ENCODE measurements at places on chromosomes 16 and 17.

DNA sequence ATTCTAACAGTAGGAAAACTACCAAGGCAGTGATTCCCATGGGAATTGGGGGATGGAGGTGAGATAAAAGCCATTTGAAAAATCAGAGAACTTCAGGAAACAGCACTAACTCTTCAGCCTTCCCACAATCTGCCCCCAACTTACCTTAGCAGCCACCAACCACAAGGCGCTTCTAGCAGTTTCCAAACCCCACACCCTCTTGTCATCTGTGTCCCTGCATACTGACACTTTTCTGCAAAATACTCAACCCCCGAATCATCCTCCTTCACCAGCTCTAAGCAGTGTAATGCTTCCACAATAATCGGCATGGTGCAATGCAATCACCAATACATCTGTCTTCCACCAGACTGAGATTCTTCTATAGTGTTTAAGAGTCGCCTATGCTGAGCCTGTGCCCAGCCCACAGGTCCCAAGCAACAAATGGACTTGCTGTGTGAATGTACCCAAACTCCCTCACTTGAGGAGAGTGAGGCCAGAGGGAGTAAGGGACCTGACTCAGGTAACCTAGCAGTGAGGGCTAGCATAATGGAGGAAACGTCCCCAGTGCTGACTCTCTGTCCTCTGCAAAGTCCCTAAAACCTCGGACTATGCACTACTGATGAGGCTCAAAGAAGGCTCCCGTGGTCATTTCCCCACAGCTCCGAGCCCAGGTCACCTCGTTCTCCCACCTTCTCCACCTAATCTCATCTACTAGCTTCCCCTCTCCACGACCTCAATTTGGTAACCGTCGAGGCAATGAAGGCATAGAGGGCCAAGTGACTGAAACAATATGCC is 943 bp downstream of the DYNC1LI2 start:
- DNase-seq, result no peak
- peak overlapping the region; percentile 82 for H3K4me3 ChIP-seq
- peaks cover 19% of the 10 kb centered on the region for H3K4me1 ChIP-seq
- H3K27me3 ChIP-seq, result peaks cover 9% of the 10 kb centered on the region

- peaks cover 29% of the 10 kb centered on the region for H3K4me1 ChIP-seq
- peak overlapping the region; percentile 92 for H3K27ac ChIP-seq
- no peak for DNase-seq
- H3K4me3 ChIP-seq, result peak overlapping the region; percentile 96
- H3K27me3 ChIP-seq, result no peaks in the 10 kb centered on the region
Measured at GRCh38 chr17:57986841-57987580, 1.0 kb downstream of the VEZF1 start.

GRCh38 chr16:7921345-7921744 is 588.7 kb downstream of the RBFOX1 start:
- DNase-seq, result no peak
- H3K27me3 ChIP-seq, result no peaks in the 10 kb centered on the region
- no peaks in the 10 kb centered on the region for H3K36me3 ChIP-seq
- no peak overlapping the region for H3K4me3 ChIP-seq

DNA sequence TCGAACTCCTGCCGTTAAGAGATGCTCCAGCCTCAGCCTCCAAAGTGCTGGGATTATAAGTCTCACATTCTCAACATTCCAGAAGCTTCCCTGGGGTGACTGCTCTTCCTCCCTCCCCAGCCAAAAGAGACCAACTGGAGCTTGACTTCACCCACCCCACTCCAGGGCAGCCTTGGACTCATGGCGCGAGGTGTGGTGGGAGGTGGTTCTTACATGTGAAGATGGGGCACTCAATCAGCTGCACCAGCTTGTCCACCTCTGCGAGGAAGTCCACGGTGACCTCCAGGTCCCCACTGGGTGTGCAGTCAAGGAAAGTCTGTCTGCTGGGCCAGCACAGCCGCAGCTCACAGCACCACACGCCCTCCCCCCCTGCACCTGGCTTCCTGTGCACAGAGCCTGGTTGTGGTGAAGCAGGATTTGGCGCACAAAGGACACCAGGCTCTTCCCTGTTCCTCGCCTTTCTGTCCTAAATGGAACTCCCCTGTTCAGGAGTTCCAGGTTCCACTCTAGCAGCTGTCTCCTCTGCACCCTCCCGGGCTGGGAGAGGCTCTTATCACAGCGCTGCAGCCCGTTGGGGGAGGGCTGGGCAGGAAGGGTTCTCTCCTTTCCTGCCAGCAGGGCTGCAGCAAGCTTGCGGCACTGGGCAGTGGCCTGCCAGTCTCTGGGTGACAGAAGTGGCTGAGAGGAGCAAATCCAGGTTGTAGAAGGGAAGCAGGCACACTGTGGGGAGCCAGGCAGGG is 9.6 kb upstream of the MTSS2 start:
- H3K27me3 ChIP-seq, result no peaks in the 10 kb centered on the region
- H3K4me3 ChIP-seq, result no peak overlapping the region
- H3K36me3 ChIP-seq, result peaks cover 15% of the 10 kb centered on the region
- no peak overlapping the region for H3K27ac ChIP-seq

DNA sequence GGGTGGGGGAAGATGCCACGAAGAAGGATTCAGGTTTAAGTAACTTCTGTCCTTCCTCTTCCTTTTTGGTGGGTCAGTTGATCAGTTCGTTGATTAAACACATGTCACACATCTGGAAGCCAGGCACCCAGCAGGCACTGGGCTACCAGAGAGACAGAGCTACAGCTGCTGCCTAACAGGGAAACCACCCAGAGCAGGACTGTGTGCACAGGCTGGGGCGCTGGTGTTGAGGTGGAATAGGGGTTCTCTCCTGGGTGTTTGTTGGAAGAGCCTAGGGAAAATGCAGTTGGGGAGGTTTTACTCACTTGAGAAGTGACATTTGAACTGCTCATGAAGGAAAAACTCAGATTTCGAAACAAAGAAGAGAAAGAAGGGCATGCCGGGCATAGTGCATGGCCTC is 152.4 kb downstream of the IRX5 start:
- H3K4me3 ChIP-seq, result no peak overlapping the region
- no peak overlapping the region for H3K27ac ChIP-seq
- H3K36me3 ChIP-seq, result no peaks in the 10 kb centered on the region
- no peaks in the 10 kb centered on the region for H3K27me3 ChIP-seq
- no peaks in the 10 kb centered on the region for H3K4me1 ChIP-seq
- DNase-seq, result no peak

DNA sequence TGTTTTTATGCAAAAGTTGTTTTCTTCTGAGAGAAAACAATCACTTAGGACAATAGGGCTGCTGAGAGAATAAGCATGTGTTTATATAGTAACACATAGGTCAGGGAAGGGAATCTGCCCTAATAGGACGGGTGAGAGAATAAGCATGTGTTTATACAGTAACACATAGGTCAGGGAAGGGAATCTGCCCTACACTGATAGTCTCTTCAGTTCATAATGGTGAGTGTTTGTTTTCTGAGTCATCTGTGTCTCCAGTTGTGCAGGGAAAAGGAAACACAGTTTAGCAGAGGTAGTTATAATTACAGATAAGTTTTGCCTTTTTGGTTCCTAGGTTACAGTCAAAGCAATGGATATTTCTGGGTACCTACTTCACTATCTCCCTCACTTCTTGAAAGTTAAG is 252.3 kb upstream of the CA10 start:
- H3K4me3 ChIP-seq, result no peak overlapping the region
- no peak overlapping the region for H3K27ac ChIP-seq
- DNase-seq, result no peak
- no peaks in the 10 kb centered on the region for H3K27me3 ChIP-seq
- H3K4me1 ChIP-seq, result no peaks in the 10 kb centered on the region

DNA sequence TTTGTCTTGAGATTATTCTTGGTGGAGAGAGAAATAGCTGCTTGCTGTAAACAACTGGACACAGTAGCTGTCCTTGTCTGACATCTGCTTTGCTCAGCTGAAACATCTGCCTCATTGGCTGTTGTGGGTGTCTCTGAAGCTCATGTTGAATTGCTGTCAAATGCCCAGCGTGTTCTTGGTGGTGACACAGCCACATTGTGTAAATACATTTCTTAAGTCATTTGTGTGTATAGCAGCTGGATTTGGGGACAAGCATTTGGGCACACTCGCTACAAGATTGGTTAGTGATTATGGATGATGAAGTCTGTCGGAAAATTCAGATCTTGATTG is 5.3 kb downstream of the FAM234A start:
- H3K36me3 ChIP-seq, result peaks cover 2% of the 10 kb centered on the region
- DNase-seq, result no peak
- H3K27ac ChIP-seq, result peak overlapping the region; percentile 28
- H3K4me3 ChIP-seq, result no peak overlapping the region

DNA sequence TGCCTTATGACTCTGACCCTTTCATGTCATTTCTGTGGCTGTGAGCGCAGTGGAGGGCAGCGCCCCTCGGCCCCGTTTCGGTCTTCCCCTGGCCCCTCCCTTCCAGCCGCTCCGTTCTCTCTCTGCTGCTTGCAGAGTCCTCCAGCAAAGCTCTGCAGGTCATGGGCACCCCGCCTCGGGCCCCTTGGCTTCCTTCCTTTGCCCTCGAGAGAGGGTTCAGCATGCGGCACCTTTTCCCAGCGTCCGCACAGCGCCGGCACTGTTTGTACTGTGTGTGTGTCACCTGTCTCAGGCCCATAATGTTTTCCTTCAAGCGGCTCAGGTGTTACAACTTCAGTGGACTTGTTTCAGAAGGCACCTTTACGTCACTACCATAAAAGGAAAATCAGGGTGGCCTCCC is 98.5 kb downstream of the RAP1GAP2 start:
- peaks cover 3% of the 10 kb centered on the region for H3K27me3 ChIP-seq
- H3K27ac ChIP-seq, result no peak overlapping the region
- H3K4me3 ChIP-seq, result no peak overlapping the region
- peaks cover 22% of the 10 kb centered on the region for H3K36me3 ChIP-seq
- peaks cover 19% of the 10 kb centered on the region for H3K4me1 ChIP-seq

GRCh38 chr16:31461921-31462804 is 2.9 kb downstream of the ARMC5 start:
- no peak overlapping the region for H3K4me3 ChIP-seq
- no peak for DNase-seq
- peaks cover 21% of the 10 kb centered on the region for H3K4me1 ChIP-seq
- H3K36me3 ChIP-seq, result peaks cover 25% of the 10 kb centered on the region
- H3K27me3 ChIP-seq, result no peaks in the 10 kb centered on the region
- H3K27ac ChIP-seq, result no peak overlapping the region

DNA sequence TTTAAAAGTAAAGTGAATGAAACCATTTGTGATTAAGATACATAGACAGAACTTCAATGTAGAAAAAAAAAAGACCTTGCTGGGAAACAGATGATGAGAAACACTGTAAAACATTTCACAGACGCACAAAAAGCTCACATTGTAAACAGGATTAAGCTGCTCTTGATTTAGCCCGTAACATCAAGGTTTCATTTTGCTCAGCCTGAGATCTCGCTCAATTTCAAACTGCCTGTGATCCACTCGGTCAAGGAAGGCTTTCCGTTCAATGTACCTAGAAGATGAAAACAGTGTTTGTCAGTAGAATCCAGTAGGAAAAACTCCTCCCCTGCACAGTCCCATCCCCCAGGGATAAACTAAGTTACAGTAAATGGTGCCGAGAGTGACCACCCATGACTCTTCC is 42.3 kb upstream of the BCAR1 start:
- H3K4me1 ChIP-seq, result peaks cover under 1% of the 10 kb centered on the region
- H3K4me3 ChIP-seq, result no peak overlapping the region
- H3K27ac ChIP-seq, result no peak overlapping the region
- peaks cover 1% of the 10 kb centered on the region for H3K27me3 ChIP-seq

DNA sequence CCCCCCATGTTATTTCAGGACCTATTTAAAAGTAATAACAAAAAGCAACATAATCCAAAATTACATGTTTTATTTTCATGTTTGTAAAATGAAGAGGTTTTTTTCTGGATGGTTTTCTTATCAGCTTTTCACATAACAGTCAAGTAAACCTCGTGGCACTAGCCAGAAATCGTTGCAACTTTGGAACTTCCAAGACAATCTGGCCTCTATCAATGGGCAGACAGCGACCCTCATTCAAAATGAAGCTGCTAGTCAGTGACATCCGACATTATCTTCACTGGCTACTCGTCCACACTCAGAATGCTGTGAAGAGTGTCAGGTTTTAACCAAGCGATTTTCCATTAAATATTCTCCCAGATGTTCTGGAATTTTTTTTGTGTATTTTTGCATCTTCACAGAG is 22.7 kb downstream of the ZNF652 start:
- no peak overlapping the region for H3K4me3 ChIP-seq
- H3K4me1 ChIP-seq, result peaks cover 35% of the 10 kb centered on the region
- H3K27me3 ChIP-seq, result no peaks in the 10 kb centered on the region
- no peak for DNase-seq
- H3K27ac ChIP-seq, result no peak overlapping the region

DNA sequence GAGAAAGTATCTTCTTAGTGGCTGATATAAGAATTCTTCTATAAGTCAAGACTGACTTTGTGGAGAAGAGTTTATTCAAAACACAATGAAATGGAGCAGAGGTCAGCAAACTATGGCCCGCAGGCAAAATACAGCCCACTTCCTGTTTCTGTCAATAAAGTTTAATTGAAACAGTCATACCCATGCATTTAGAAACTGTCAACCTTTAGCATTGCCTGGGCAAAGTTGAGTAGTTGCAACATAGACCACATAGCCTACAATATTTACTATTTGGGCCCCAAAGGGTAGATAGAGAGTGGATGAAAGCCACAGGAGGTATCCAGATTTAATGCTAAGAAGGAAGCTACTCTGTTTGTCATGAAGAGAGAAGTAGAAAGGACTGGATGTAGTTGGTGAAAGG is 38.0 kb downstream of the ACSM2B start:
- H3K27ac ChIP-seq, result no peak overlapping the region
- no peak overlapping the region for H3K4me3 ChIP-seq
- no peaks in the 10 kb centered on the region for H3K4me1 ChIP-seq

DNA sequence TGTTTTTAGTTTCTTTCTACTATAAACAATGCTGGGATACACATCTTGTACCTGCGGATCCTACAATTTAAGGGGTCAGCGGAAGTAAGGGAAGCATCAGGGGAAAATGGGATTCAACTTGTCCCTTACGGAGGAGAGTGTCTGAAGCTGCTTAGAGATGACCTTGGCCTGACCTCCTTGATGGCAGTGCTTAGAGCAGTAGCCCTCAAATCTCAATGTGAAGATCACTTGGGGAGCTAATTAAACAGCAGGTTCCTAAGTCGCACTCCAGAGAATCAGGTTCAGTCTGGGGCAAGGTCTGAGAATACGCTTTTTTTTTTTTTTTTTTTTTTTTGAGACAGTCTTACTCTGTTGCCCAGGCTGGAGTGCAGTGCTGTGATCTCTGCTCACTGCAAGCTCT is 9.6 kb upstream of the METTL16 start:
- H3K4me3 ChIP-seq, result no peak overlapping the region
- H3K4me1 ChIP-seq, result peaks cover 4% of the 10 kb centered on the region
- H3K27me3 ChIP-seq, result no peaks in the 10 kb centered on the region
- no peak for DNase-seq
- H3K36me3 ChIP-seq, result no peaks in the 10 kb centered on the region

DNA sequence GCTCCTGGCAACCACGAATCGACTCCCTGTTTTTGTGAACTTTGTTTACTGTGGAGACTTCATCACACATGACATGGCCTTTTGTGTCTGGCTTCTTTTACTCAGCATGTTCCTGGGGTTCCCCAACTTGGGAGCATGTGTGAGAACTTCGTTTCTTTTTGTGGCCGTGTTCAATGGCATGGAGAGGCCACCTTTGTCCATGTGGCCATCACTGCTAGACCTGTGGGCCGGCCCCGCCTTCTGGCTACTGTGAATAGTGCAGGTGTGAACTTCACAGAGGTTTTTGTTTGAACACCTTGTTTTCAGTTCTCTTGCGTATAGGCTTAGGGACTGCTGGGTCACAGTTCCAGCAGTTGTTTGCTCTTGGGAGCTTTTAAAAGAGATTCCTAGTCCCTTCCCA is 5.7 kb upstream of the SLC38A8 start:
- H3K36me3 ChIP-seq, result peaks cover 27% of the 10 kb centered on the region
- H3K27ac ChIP-seq, result no peak overlapping the region
- no peak for DNase-seq
- no peak overlapping the region for H3K4me3 ChIP-seq
- no peaks in the 10 kb centered on the region for H3K27me3 ChIP-seq
- no peaks in the 10 kb centered on the region for H3K4me1 ChIP-seq

- peaks cover 17% of the 10 kb centered on the region for H3K4me1 ChIP-seq
- H3K27ac ChIP-seq, result no peak overlapping the region
- H3K36me3 ChIP-seq, result no peaks in the 10 kb centered on the region
- DNase-seq, result no peak
Measured at GRCh38 chr17:78980624-78980972, 875 bp upstream of the LGALS3BP start.

Measured in memory B cell (primary cell).